ENCODE measurements at places on chromosomes 4 and X.

DNA sequence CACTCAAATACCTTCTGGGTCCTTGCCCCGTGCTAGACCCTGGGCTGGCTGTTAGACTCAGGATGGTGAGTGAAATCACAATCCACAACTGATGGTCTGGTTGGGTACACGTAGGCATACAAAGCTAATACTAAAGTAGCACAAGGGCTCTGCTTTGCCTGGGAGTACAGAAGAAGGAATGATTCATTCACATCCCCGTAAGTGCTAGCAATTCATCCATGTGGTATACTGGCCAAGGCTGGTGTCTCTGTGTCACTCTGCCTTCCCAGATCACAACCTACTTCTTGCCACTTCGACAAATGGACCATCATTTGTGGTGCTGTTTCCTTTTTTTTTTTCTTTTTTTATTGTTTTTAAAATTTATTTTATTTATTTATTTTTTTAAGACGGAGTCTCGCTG, 19.7 kb upstream of the RBM47 start:
- no peak for DNase-seq

- DNase-seq = no peak
These were observed 338.8 kb downstream of the UNC5C start for GRCh38 chr4:95209927-95210326.

- DNase-seq = no peak
These were observed 72.2 kb downstream of the GPR143 start for GRCh38 chrX:9693307-9694001.

DNA sequence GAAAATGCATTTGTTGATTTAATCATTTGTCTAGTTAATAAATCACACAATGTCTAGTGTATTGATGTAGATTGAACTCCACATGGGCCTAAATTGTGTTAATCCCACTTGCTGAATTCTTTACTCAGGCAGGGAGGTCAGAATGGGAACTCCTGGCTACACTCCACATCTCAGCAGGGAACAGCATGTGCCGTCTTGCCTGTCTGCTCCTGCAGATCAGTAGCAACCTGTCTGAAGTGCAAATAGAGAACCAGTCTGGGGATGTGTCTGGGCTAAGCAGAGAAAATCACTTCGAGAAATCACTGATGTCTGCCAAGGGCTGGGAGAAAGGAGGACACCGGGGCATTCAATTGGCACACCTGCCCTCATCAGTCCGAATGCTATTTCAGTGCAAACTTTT, 16.5 kb upstream of the MXRA5 start:
- no peak for DNase-seq

DNA sequence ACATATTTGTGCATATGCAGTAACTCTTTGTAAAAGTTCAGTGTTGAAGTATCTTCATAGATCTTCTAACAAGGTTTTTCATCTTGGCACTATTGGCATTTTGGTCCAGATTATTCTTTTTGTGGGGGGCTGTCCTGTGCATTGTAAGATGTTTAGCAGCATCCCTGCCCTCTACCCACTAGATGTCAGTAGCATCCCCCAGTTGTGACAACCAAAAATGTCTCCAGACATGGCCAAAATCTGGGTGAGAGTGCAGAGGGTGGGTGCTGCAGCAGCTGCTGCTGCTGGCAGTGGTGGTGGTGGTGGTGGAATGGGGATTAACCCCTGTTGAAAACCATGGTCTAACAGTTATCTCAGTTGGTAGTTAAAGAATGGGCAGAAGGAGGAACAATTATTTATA, 370.0 kb downstream of the GPAT3 start:
- no peak for DNase-seq

GRCh38 chr4:76856243-76857073, 41.5 kb downstream of the SOWAHB start:
- DNase-seq = no peak

GRCh38 chr4:6357476-6357875, 87.8 kb downstream of the WFS1 start:
- no peak for DNase-seq

- no peak for DNase-seq
These were observed 237.4 kb downstream of the CAMK2D start for GRCh38 chr4:113524096-113524495.

DNA sequence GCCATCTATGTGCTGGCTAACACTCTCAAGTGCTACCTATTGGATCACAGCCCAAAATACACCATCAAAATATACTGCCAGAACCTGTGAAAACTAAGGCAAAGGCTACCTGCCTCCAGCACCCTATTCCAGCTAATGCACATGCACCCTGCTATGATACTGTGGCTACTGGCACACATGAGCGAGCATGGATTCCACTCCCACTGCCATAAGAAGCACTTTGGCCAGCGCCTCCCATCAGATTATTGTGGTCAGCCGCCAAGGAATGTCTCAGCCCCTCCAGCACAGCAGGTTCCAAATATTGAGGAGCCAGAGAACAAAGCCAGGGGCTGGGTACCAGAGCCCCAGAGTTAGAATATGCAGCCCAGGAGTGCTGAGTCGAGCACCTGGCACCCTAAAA, 32.5 kb upstream of the TMPRSS11F start:
- DNase-seq = no peak

DNA sequence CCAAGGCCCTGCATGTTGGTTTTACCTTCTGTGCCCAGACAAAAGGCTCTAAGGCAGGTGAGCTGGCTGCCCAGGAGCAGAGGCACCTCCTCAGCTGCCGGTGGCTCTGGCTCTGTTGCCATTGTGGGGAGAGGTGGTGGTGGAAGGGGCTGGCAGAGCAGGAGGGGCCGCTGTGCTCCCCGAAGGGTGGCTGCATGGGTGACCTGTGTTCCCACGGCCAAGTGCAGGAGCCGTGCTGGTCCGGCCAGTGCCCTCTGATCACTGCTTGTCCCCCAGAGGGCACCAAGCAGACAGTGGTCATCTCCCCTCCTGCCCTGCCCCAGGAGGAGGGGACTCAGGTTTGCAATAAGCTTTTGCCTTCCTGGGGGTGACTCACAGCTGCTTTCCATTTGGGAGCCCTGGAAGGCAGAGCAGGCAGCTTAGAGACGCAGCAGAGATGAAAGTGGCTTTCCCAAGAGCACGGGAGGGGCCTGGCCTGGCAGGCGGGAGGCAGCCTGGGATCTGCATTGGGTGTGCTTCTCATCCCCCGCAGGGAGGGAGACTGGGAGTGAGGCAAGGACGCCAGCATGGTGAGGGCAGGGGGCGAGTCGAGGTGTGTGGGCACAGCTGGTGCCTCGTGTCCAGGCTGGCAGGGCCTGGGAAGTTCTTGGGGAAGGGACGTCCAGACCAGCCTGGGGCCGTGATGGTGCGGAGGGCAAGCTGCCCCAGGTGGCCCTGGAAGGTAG, 28.7 kb downstream of the DOK7 start:
- DNase-seq = no peak

DNA sequence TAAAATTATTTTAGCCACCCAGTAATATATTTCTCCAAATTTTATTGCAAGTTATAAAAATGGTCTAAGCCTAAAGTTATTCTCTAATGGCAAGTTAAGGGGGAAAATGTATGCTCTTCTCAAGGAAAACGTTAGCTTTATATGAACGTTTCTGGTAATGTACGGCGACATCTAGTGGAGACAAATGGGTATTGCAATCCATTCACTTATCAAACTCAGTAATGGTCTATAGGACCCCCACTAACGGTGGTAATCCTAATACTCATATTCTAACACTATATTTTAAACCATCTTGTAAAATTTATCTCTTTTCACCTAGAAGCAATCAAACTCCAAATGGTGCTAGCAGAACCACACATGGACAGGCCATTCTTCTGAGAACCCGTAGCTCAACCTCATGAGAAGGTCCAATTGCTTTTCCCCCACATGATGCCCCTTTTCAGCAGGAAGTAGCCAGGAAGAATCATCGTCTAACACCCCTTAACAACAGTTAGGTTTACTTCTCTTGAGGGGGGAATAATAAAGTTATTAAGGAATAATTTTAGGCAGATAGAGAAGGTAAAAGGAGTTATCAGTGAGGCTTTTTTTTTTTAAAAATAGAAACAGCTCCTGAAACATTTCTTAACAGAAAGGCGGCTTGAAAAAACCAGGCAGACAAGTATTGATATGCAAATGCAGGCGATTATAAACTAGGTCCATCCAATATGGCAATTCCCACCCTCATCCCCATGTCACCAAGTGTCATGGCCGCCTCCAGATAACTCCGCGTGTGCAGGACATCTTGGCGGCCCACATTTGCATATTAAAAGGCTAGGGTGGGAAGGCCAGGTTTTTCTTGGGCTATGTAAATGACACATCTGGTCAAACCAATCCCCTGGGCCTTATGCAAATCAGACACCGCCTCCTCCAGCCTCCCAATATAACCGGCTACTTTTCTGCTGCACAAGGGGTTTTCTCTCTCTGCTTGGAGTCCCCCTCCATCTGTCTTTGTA, 35.0 kb downstream of the NUDT11 start:
- DNase-seq = peak; percentile 7

GRCh38 chr4:77859256-77859655, 3.4 kb upstream of the MRPL1 start:
- no peak for DNase-seq

DNA sequence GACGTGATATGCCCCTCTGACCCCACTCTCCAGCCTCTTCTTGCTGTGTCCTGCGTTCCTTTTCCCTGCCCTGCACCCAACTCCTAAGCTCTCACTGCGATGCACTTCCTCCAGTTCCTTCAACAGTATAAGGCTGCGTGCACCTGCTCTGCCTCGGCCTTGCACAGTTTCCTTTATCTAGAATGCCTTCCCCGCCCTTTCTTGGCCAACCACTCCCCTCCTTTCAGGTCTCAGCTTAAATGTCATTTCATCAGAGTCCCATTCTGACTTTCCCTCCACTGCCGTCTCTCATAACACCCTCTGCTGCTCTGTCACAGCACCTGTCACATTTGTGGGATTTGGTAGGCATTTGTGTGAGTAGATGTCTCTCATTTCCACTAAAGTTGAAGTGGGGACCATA, 58.4 kb upstream of the NEIL3 start:
- no peak for DNase-seq

DNA sequence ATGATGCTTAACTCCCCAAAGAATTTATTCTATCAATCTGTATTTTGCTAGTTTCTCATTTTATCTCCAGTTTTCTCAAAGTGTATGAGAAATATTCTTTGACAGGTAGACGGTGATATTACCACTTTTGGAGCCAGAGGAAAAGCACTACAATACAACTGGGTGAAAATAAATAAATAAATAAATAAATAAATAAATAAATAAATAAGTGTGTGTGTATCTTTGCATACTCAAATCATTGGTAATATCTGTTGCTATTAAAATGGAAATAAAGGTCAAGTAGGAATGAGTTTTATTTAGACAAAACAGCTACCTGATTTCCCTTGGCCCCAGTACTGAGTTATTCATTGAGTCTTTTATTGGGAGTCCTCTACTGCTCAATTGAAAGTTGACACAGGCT, 114.3 kb downstream of the RBMX2 start:
- DNase-seq = no peak

- DNase-seq = no peak
These were observed 297.6 kb upstream of the STS start for GRCh38 chrX:6849716-6850414.

- DNase-seq = no peak
These were observed 99.5 kb downstream of the CCSER1 start for GRCh38 chr4:90226734-90227133.

DNA sequence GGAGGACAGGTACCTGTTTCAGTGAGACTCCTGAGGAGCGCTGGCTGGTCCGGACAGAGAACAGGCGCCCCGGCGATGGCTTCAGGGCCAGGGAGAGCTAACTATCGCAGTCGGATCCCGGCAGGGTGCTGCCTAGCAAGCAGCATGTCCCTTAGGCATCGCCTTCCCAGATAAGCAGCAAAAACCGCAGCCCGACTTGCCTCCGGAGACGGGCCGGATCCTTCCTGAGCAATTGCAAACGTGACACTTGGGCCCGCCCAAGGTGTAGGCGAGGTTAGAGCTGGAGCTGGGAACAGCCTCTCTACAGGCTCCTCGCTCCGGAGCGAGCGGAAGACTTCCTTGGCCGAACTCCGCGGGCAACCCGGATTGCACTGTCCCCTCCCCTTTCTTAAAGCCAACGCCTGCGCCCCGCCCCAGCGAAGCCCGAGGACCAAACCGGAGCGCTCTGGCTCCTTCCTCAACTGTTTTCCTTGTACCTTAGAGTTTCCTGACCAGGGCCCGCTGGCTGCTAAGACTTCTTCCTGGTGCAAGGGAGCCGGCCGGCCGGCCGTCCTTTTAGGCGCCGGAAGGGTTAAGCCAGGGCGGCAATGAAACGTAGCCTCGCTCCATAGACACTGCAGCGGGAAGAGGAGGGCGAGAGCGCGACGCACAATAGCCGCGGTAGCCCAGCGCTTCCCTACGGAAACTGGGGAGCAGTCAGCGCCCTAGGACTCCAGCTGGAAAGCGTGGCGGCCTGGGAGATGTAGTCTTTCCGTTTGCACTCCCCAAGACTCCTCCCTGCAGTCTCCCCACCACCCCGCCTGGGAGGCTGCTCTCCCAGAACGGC, at the start of gene OPHN1:
Gene OPHN1 (minus strand): TSS at position 341 of the 826 bp plus-strand sequence. CDS start 475 bp downstream, outside the sequence.
- no peak for DNase-seq

DNA sequence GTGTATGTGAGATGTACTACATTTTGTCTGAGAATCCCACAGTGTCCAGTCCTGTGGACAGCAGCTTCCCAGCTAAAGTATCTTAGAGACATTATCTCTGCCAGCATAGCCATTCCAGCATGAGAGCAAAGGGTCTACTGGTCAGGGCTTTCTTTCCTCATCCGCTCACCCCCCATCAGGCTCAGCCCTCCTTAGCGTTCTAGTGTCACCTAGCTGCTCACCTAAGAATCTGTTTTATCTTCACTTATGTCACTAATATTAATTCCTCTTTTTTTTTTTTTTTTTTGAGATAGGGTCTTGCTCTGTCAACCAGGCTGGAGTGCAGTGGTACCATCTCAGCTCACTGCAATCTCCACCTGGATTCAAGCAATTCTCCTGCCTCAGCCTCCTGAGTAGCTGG, 15.6 kb downstream of the RUFY3 start:
- no peak for DNase-seq

DNA sequence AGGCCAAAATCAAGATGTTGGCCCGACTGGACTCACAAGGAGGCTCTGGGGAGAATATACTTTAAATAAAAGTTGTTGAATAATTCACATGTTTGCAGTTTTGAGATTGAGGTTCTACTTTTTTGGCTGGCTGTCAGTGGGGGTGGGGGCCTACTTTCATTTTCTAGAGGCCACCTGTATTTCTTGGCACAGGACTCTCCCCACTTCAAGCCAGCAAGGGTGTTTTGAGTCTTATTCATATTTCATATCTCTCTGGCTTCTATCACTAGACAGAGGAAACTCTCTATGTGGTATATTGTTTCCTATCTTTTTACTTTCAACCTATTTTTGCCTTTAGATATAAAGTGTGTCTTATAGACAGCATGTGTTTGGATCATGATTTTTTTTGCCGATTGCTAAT, 266.4 kb downstream of the PRR32 start:
- no peak for DNase-seq
